ENCODE measurements at places on chromosomes 1 and 21.

- peak; percentile 66 for DNase-seq
Observed at GRCh38 chr1:156052862-156053767, 483 bp downstream of the UBQLN4 start.

GRCh38 chr1:12088607-12089006 lies 25.5 kb downstream of the TNFRSF8 start:
- DNase-seq: no peak

DNA sequence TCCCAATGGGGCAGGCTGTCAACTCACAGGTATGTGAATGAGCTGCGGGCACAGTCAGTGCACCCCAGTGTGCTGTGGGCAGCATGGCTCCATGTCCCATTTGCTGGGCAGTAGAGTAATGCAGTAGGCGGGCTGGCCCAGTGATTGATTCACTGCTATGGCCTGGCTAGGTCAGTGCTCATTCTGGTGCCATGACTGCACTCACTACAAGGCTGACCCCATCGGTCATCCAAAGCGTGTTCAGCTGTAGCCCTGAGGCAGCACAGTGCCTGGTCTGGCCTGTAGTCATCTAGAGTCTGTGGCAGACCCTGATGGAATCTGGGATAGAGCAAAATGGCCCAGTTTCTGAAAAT lies 7.4 kb downstream of the HYI start:
- no peak for DNase-seq

- no peak for DNase-seq
Observed at GRCh38 chr1:62286786-62287224, 32.4 kb downstream of the KANK4 start.

GRCh38 chr1:218775501-218776021 lies 398.1 kb upstream of the LYPLAL1 start:
- no peak for DNase-seq

All from NCI-H460 (cell line).